ENCODE measurements at places on chromosomes 6 and 20. TPM values are rescaled to one million over a fixed set of nuclear protein-coding genes. Genes with fewer than 3 reads are reported as not detected.

Gene OPRM1
- total RNA-seq: not detected

GRCh38 chr20:47334022-47334551, 22.4 kb downstream of the ZMYND8 start:
- no peak for DNase-seq

DNA sequence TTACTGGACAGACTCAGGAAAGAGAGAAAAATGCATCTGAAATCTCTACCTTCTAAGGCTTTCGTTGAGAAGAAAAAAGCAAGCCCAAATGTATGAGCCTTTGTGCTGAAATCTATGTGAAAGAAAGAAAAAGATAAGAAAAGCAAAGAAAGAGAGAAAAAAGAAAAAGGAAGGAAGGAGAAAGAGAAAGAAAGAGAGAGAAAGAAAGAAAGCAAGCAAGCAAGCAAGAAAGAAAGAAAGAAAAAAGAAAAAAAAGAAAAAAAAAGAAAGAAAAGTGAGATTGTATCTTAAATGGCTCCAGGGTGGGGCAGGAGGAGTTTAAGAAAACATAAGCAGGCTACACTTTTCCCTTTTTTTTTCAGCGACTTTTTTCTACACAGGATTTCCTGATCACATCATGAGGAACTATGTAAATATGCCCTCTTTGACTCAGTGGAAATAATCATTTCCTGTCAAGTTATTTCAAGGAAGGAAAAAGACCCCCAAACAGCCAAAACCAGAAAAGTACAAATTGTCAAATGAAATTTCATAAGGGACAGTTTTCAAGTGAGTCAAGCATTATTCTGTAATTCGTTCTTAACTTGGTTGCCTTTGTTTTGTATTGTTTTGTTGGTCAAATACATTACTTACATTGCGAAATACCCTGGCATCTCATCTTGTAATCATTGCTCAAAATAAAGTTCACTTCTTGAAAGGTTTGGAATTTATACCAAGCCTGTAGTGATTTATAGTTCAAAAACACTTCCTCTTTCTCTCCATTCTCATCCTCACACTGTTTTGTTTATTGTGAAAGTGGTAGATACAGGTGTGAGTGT, 79.5 kb upstream of the RNF217 start:
- no peak for DNase-seq

Gene PTK6
- total RNA-seq: 0.46 TPM

Gene TCF19
- total RNA-seq: 16.5 TPM

GRCh38 chr6:20892365-20892764, 358.1 kb downstream of the CDKAL1 start:
- no peak for DNase-seq

GRCh38 chr6:131052181-131052580, 10.9 kb downstream of the EPB41L2 start:
- no peak for DNase-seq

GRCh38 chr6:55327169-55327568, at the start of gene GFRAL:
TSS of gene GFRAL (plus strand) at chr6:55327469. CDS start at chr6:55327555, 86 bp downstream.
- DNase-seq: no peak

Gene PDYN
- total RNA-seq: 0.59 TPM

GRCh38 chr20:36110994-36111393, 43.5 kb upstream of the EPB41L1 start:
- no peak for DNase-seq

GRCh38 chr6:144722154-144722737, 437.1 kb downstream of the UTRN start:
- no peak for DNase-seq

Gene ABHD16B
- not detected for total RNA-seq

DNA sequence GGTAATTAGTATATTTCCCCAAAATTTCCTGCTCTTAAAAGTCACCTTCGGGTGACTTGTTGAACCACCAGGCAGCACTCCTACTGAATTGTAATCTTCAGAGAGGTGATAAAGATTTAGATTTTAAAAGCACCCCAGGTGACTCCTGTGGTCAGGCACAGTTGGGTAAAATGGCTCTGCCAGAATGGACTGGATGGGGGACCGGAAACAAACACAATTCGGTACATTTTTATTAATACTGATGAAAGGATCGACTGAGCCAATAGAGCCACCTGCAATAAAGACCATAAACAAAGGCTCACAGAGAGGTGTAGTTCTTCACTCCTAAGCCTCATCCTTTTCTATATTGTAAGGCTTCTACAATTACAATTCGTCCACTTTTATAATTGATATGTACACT, 19.6 kb upstream of the FAM83C start:
- DNase-seq: no peak

Gene COMMD7
- total RNA-seq: 66.1 TPM

Gene KIAA0408
- total RNA-seq: 3.1 TPM

DNA sequence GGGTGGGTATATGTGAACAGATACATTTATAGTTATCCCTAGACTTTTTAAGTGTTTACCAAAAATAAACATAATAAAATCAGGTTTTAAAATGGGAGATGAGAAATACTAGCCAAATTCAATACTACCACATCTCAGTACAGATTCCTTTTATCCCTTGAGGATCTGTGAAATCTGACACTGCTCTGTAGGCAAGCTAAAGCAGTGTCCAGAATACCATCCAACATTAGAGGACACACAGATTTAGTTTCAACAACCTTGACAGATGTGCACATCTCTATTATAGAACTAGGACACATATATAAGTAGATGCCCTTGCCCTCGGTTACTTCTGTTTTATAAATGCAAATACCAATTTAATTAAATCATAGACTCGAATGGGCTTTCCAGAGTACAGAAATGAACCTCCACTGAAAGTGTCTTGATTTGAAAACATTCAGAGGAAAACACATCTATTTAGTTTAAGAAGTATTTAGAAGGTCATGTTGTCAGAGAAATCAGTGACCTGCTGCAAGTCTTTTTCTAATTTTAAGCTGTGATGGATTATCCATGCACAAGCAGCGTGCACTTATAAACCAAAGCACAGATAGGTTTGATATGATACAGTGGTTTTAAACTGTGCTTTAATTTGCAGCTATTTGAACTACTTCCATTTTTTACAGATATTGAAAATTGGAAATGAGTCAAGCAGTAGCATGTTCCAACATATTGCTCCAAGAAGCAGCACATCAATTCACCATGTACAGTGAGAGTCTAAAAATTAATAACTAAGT, 156.3 kb upstream of the EPHA7 start:
- no peak for DNase-seq

DNA sequence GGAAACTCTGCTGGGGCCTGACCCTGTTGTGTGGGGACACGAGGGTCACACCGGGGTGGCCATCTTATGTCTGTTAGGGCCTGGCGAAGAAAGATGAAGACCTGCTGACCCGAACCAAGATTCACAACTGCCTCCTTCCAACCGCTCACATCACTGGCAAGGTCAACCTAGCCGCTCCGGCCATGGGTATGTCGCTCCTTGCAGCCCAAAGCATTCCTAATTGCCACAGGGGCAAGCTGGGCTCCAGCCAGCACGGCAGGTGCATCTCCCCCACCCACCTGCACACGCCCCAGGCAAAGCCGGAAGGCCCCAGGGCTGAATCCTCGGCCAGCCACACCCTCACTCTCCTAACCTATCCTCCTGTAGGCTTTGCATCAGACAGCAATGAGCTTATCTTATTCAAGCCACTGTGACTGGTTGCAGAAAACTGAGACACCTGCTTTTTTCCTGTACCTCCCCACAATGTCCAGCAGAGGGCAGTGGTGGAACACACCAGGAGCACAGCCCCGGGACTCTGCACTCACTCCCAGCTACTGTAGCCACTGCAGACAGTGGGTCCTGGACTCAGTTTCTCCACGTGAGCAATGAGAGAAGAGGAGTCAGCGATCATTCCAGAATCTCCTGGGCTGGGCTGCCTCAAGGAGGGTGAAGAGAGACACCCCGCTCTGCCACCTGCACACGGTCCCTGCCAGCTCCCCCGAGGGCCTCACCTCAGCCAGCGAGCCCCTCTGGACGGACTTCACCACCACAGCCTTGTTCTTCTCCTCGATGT, 170.2 kb downstream of the PREX1 start:
- peak; percentile 76 for DNase-seq

Gene TUBB2B
- 320 TPM for total RNA-seq

- DNase-seq: no peak
Observed at GRCh38 chr6:43088654-43089056, 12.5 kb downstream of the PTK7 start.

DNA sequence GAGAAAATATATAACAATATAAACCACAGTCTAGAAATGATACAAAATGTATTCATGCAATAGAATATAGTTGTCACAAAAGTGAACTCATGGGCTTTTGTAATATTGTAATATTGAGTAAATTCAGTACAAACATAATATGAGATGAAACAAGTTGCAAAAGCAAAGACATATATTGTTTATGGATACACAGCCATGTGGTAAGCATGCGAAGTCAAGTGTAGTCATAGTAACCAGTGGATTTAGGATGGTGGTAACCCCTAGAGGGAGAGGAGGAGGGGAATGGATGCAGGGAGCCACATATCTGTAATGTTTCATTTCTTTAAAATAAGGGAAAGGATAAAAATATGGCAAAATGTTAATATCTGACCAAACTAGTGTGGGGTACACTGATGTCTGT, 47.3 kb downstream of the ARMC2 start:
- DNase-seq: no peak

DNA sequence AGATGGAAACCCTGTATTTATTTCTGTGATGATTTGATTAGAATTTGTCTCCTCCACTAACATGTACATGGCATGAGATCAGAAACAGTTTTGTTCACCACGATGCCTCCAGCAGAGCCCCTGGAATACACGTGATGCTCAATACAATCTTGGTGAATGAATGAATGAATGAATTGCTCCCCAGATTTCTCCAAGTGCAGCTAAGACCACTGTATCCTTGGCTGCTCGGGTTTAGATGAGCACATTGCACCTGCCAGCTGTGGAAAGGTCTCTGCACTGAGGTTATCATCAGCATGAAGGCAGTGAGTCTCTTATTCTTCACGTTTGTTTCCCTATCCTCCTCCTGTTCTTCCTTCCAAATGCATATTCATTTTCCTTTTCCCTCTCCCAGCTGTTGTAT, 17.9 kb downstream of the CASS4 start:
- DNase-seq: no peak

Gene CHMP4B
- 94.9 TPM for total RNA-seq

DNA sequence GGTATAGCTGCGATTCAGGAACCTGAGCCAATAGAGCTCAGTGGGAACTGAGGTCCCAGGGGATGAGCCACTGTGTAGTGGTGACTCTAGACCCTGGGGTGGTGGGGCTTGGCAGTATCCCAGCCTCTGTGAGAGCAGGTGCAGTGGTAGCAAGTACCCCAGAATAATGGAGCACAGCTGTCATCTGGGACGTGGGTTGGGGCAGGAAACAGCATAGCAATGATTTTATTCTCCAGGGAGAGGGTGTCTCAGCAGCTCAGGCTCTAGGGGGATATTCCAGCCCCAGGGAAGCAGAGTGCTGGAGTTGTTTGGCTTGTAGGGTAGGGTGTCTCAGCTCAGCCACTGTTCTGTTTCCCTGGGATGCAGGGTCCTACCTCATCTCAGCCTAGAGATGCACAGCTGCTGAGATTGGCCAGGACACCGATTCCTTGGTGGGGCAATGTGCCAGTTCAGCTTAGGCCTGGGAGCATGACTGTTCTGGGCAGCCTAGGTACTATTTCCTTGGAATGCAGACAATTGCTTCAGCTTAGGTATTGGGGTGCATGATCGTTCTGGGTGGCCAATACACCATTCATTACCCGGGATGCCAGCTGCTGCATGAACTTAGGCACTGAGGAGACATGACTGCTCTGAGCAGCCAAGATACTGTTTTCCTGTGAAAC, 34.0 kb upstream of the NUP153 start:
- no peak for DNase-seq

Gene APCDD1L
- 1.1 TPM for total RNA-seq

DNA sequence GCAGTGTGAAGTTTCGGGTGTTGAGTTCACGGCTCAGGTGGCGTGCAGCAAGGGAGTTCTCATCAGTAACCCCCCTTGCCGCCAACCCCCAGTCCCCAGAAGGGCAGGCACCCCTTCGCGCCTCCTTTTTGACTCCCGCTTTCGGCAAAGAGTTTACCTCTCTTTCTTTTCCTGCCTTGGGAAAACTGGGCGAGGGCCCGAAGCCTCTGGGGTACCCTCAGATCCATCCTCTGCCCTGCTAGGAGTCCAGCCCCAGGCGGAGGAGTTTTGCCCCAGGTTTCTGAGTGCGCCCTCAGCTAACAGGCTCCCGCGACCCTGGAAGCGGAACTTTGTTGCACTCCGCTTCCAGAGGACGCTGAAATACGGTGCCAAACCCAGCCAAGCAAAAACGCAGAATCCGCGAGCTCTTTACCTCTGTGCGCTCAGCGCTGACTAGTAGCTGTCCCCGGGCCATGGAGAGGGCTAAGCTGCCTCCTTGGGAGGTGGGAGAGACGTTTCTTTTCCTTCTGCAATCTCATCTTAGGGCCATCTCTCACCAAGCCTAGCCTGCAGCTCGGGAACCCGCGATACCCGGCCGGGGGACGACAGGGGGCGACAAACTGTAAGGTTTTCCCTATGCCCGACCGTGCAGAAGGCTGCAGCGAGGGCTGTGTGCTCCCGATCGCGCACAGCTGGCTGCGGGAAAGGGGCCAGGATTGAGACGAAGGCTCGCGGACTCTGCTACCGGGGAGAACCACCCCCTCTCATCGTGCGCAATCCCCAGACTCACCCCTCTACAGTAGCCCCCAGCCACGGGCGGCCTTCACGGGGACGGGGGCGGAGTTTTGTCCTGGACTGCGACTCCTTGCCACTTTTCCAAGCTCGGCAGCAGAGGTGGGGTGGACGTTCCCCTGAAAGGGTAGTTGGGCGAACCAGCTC, 2.7 kb upstream of the PAX1 start:
- peak; percentile 91 for DNase-seq

DNA sequence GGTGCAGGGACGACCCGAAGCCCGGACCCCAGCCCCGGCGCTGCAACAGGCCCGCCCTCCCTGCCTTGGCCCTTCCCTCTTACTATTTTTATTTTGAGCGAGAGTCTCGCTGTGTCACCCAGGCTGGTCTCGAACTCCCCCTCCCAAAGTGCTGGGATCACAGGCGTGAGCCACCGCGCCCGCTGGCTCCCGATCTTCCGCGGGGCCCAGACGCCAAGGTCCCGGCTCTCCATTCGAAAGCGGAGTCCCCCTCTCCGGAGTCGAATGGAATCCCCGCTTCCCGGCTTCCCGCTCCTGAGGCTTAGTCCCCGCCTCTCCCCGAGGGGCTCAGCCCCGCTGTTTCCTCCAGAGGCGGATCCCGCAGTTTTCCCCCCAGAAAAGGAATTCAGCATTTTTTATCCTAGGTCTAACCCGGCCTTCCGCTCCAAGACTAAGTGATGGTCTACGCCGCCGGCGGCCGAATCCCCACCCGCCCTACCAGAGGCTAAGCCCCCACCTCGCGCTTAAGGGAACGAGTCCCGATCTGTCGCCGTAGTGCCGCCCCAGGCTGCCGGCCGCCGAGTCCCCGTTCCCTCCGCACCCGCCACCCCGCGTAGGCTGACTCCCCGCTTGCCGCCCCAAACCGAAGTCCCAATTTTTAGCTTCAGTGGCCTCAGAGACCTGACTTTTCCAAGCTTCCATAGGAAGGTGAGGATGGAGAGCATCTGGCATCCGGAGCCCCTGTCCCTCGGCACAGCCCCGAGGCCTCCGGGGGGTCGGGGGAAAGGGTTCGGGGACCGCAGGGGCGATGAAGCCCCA, 11.5 kb upstream of the TMC2 start:
- DNase-seq: peak; percentile 57

GRCh38 chr20:22430154-22430745, 154.1 kb downstream of the FOXA2 start:
- peak; percentile 88 for DNase-seq

Gene ADISSP
- total RNA-seq: 79.2 TPM

- DNase-seq: no peak
Observed at GRCh38 chr6:111625099-111625416, 19.4 kb upstream of the TRAF3IP2 start.

Gene KHDC3L
- not detected for total RNA-seq

- DNase-seq: no peak
Observed at GRCh38 chr6:36064770-36065396, 37.3 kb downstream of the MAPK14 start.

Gene HLA-F
- total RNA-seq: 7.4 TPM

All from H9 (cell line).